Dermis blood vessel endothelial cell (primary cell): ENCODE measurements at places on chromosomes 5 and 9.
A peak's percentile ranks its signal among the peaks of the same experiment; 100 is the strongest.

DNA sequence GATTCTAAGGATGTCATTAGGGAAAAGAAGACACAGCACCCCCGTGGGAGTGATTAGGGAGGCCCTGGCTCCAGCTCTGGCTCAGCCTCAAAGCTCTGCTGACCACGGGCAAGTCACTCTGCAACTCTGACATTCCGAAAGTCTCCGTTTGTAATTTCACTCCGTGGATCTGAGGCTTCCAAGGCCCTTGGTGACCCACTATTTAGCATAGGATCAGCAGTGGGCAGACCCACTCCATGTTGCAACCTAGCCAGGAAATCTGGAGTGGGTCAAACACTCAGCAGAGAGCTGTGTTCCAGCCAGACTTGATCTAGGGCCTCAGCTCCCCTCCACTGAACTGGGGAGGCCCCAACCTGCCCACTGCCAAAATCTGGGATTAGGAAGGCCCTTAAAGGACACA lies 11.8 kb downstream of the PHF19 start:
- DNase-seq, result no peak

- DNase-seq, result no peak
These were observed 97.0 kb downstream of the ANKRD33B start for GRCh38 chr5:10660720-10661387.

DNA sequence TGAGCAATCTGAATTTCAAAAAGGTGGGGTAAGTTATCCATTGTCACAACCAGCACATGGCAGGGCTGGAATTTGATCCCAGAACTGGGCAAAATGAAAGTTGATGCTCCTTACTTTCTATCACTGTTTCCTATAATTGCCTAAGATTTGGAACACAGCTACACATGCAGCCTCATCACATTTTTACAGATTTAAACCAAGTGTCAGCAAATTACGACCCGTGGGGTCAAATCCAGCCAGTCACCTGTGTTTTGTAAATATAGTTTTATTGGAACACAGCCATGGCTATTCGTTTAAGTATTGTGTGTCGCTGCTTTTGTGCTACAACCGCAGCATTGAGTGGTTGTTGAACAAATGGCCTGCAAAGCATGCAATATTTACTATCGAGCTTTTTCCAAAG lies 94.3 kb downstream of the SREK1 start:
- DNase-seq, result no peak

DNA sequence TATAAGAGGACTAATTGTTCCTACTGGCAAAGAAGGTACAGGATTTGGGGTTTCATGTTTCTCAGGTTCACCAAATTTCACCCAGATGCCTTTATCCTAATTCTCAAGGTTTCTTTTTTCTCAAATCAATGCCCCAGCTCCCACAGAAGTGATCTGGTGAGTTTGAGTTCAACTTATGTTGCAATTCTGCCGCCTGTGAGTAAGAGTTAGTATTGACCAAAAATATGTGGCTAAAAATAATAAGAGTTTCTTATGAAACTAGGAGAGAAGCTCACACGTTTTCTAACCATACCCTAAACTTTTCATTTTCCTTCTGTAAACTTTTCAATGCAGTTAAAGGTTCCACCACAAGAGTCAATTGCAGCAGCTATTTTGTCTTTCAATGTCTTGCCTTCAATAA lies 15.1 kb downstream of the SLCO6A1 start:
- DNase-seq, result no peak

DNA sequence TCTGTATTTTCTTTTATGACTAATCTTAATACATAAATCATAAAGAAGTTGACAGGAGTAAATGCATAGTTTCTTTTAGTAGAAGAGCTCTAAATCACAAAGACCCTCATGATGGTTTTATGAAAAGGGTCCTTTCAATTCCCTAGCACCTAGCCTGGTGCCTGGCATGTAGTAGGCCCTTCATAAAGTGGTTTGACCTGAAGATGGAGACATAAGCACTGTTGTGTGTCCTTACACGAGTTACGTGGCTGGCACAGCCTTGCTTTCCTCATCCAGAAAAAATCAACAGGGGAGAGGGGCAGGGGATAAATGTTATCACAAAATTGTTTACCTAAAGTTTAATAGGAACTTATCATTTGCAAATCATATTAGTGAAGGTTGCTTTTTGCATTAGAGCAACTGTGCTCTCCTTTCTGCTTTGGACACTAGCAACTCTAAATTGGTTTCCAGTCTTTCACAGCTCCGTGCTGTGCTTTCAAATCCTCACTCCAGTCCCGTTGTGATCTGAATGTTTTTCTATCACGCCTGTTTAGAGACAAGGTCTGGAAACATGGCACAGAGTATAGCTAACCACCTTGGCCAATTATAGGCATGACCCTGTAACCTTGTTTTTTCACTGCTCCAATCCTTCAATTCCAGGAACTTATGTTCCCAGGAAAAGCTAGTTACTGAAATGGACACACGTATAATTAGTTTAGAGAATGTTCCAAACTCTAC lies 55.7 kb downstream of the ARL15 start:
- peak; percentile 63 for DNase-seq

DNA sequence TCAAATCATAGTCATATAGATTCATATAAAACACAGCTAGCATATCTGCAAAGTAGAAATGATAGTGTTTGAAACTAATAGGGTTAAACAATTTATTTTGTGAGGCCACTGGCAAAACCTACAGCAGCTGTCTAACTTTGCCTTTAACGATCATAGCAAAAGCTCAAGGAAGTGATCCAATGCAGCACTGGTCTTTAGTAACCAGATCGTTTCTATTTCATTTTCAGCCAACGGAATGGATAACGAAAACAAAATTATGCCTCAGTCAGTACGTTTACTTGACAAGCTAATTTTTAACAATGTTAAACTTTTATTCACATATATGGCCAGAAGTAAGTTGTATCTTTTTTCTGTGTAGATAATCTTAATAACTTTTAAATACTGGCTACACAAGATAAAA lies 17.7 kb downstream of the MLLT3 start:
- DNase-seq, result peak; percentile 15

- DNase-seq, result no peak
These were observed 1000.4 kb downstream of the MAT2B start for GRCh38 chr5:164505791-164506190.

DNA sequence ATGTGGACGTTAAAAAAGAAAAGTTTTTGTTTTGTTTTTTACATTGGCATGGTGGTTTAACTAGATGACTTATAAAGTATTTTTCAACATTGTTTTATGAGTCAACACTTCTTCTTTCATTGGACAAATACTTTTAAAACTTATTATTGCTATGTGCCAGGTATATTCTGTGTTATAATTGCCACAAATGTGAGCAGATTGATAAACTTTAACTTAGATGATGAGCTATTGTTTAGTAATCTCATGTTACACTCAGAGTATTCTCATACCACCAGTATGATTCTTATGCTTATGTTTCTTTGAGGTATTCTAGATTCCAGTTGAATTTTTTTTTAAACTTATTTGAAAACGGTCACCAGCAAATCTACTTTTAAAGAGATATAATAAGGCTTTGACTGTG lies 60.3 kb downstream of the RASA1 start:
- no peak for DNase-seq

GRCh38 chr5:122743261-122743660 lies 31.6 kb upstream of the SNX2 start:
- DNase-seq, result no peak

DNA sequence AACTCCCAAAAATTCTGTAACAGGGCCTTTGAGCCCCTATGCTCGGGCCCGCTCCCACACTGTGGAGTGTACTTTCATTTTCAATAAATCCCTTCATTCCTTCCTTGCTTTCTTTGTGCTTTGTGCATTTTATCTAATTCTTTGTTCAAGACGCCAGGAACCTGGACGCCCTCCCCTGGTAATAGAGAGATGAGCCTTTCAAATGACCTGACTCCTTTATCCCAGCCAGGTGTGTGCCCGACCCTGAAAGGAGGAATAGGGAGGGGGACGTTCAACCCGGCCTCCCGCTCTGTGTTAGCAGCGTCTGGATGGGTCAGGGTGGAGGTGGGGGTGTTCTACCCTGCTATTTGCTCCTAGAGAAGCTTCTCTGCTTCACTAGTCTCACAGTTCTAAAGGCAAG lies 53.9 kb downstream of the FXN start:
- DNase-seq, result no peak

GRCh38 chr5:156036640-156037039 lies 290.3 kb upstream of the SGCD start:
- DNase-seq, result no peak

GRCh38 chr5:92206681-92207080 lies 823.6 kb upstream of the ARRDC3 start:
- no peak for DNase-seq

- no peak for DNase-seq
These were observed 79.6 kb upstream of the MAST4 start for GRCh38 chr5:66516550-66516949.

- DNase-seq, result no peak
These were observed 52.8 kb upstream of the CARTPT start for GRCh38 chr5:71666321-71666720.

GRCh38 chr5:158589939-158590338 lies 509.8 kb downstream of the EBF1 start:
- no peak for DNase-seq

- no peak for DNase-seq
These were observed 41.3 kb downstream of the HABP4 start for GRCh38 chr9:96491079-96491879.

GRCh38 chr5:180486636-180487149 lies 7.5 kb upstream of the CNOT6 start:
- no peak for DNase-seq

DNA sequence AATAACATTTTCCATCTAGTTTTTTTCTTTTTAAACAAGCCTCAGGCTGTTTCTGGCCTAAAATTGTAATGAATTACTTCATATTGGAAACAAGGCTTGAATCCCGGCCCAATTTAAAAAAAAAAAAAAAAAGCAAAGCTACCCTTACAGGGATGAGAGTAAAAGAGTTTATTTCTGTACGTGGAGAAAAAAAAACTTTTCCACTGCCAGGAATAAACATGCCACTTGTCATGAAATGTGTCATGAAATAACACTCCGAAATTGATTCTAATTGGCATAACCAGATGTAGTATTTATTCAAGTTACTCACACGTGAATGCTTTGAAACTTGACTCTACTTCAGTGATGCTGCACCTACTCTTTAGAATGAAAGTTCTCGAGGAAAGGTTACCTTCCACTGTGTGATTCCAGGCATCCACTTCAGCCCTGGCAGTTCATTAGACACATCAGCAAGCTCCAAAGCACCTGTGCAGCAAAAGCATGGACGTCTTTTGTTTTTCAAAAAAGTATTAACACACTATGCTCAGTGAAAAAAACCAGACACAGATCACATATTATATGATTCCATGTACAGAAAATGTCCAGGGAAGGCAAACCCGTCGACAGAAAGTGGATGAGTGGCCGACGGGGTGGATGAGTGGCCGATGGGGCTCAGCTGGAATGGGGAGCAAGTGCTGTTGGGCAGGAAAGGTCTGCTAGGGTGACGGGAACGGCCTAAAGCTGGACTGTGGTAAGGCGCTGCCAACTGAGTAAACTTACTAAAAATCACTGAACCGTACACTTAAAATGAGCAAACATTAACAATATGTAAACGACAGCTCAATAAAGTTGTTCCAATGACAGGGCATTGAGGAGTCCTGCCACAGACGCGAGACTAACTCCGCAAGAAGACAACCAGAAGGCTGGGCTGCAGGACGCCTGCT lies 21.2 kb downstream of the NSUN2 start:
- no peak for DNase-seq

- DNase-seq, result peak; percentile 83
These were observed 47.8 kb upstream of the SNX2 start for GRCh38 chr5:122727112-122727541.

DNA sequence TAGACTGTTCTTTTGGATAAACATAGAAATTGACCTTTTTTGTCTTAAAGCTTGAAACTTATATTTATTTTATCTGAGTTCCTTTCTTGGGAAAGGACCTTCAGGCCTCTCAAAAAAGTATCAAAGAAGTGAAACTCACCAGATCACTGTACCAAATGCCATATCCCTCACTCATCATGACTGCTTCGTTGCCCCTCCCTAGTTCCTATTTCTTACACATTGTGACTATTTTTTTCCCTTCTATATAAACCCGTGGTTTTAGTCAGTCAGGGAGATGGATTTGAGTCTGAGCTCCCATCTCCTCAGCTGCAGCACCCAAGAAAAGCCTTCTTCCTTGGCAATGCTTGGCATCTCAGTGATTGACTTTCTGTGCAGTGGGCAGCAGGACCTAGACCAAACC lies 129.4 kb downstream of the LPAR1 start:
- no peak for DNase-seq

DNA sequence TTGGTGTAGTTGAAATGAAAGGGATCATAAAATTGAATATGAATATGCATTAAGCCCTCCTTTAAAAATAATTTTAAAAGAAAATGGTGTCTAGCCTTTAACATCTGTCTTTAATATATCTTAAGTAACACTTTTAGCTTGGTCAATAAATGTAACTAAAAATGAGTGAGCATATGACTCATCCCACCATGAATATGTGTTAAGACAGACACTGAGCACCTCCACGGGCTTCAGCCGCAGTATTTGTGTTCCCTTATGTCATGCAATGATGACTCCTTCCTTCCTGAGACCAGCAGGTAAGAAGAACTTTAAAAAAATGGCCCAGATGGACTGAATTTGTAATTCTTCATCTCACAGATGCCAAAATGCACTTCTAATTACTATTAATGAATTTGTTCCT lies 563.2 kb downstream of the NR2F1-AS1 start:
- DNase-seq, result no peak

GRCh38 chr5:133998042-133998441 lies 6.7 kb downstream of the VDAC1 start:
- DNase-seq, result no peak

DNA sequence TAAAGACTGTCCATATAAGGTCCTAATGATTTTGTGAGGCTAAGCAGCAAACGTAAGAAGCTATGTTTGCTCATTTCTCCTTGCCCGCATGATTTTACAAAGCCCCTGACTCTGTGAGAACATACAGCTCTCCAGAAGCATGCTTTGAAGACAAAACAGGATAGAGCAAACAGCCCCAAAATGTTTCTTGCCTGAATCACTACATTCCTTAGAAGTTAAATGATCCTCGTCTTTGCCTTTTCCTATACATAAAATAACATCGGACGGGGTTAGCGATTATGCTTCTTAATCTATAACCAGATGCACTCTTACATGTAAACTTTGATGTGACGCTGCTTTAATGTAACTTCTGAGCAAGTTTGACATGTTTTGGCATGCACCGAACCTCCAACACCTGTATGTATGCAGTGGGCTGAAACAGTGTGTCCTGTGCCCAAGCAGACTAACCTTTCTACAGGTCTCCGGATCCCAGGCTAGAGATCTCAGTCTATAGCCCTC lies 353.7 kb downstream of the CETN3 start:
- DNase-seq, result no peak

DNA sequence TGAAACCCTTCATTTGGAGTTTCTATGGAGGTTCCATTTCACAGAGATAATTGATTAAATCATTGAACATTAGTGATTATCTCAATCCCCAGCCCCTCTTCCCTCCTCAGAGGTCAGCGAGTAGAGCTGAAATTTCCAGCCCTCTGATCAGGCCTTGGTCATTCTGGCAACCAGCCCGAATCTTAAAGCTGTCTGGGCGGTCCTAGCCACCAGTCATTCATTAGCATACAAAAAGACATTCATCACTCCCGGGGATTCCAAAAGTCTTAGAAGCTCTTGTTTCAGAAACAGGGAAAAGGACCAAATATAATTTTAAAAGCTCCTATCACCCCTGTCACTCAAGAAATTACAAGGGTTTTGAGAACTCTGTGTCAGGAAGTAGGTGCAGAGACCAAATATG lies 41.3 kb downstream of the ZNF474 start:
- DNase-seq, result peak; percentile 60
